ENCODE measurements at places on chromosomes 6 and 20.

DNA sequence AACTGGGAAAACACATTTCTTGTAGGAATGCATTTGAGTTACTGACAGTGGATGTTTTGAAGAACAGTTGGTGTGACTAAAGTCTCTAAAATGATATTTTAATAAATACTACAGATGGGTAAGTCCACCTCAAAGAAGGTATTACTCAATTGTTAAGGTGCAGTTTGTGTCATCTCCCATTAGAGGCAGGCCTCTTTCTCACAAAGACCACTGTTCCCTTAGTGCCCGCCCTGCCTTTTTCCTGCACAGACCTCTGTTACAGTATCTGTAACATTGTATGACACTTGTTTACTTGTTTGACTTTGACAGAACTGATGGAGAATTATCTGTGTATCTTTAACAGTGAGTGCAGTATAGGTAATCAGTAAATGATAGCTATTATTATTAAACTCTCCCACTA, 5.2 kb upstream of the CRIP3 start:
- DNase-seq, result no peak

GRCh38 chr6:14597090-14597489, 479.5 kb downstream of the CD83 start:
- DNase-seq, result peak; percentile 40

GRCh38 chr20:56624786-56625681, 4.1 kb upstream of the TFAP2C start:
- no peak for DNase-seq

DNA sequence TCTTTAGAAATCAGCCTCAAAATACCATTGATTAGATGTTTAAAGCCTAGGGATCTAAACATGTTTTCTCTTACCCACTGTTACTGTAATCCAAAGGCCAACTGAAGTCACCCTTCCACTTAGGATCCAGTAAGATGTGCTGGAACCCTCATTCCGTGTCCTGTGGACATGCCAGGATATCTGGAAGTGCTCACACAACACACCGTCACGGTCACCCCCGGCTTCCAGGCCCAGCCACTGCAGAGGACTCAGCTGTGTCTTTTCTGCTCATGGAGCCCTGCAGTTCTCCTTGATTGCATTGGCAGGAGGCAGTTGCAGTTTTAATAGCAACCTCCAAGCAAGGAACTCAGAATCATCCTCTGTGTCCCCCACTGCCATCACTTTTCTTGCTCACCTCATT, 93.3 kb downstream of the CAP2 start:
- no peak for DNase-seq

GRCh38 chr6:108897371-108897770, 49.1 kb downstream of the ARMC2 start:
- no peak for DNase-seq

DNA sequence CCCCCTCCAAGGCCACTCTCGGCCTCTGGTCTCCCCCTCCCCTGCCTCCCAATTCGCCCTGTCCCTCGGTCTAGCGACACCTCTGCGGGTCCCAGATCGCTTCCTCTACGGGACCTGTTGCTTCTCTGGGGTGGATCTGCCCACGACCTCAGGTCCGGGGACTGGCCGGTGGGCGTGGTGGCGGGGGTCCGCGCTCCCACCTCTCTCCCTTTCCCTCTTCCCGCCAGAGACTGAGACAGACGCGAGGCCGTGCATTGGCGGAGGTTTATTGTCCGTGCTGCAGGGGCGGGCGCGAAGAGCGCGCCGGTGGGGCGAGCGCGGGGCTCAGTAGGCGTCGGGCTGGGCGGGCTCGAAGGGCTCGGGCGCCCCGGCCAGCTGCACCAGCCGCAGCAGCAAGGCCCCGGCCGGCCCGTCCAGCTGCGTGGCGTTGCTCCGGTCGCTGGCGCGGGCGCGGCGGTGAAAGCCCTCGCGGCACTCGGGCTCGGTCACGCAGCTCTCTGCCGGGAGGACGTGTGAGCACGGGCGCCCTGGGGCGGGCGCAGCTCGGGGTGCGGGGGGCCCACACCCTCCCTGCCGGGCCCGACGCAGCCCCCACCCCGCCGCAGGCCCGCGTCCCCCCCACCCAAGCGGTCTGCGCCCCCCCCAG, 2.1 kb downstream of the AVP start:
- no peak for DNase-seq

- no peak for DNase-seq
Observed at GRCh38 chr6:168837254-168838036, 396.5 kb downstream of the SMOC2 start.

DNA sequence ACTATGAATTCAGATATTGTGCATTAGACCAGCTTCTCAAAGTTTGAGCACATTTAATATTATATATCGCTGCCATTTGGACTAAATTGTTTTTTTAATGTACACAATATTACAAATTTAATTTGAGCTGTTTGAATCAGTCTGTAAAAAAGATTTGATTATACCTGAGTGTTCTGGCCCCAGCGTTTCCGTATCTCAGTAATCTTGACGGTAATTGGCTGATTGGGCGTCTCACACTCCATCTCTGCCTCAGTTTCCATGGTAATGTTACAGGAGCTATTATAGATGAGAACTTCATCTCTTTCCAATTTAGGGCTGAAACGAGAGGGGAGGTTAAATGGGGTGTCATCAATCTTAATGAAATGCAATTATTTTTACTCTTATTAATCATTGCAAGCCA, 77.3 kb downstream of the PKHD1 start:
- no peak for DNase-seq

DNA sequence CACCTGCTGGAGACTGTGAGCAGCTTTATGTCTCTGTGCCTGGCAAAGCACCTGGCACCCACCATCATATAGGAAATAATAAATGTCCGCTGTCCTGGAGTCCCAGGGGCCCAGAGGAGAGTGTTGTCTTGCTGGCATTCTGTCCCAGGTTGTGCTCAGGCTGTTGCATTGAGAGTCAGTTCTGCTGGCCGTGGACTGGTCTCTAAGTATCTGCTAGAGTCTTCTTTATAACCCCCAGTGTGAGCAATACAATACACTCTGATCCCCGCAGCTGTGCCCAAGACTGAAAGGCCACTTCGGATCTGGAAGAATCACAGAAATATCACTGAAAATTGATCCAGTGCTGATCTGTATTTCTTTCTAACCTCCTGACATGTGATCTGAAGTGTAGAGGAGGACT, 38.3 kb upstream of the HINT3 start:
- DNase-seq, result no peak

GRCh38 chr6:15505463-15505918, 157.3 kb downstream of the DTNBP1 start:
- no peak for DNase-seq

GRCh38 chr20:49945701-49946477, 9.7 kb downstream of the RNF114 start:
- DNase-seq, result no peak
